ENCODE measurements at places on chromosomes 12 and 14.
A peak's percentile ranks its signal among the peaks of the same experiment; 100 is the strongest.

GRCh38 chr12:39672976-39673375 is 53.4 kb upstream of the ABCD2 start:
- no peak for DNase-seq

DNA sequence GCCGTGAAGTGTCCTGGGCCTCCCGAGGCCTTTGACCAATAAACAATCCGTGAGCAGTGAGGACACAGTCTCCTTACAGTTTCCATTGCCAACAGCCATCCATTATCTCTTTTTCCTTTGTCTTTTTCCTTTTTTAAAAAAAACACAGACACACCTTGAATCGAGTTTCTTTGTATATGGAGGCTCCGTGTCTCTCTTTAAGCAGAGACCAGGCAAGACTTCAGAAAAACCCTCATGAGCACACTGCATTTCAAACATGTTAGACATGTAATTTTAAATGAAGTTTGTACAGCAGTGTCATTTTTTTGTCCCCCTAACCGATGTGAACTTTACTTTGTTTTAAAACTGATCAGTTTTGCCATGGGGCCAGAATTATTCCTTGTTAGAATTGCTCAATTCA is 111.1 kb downstream of the SPTSSA start:
- DNase-seq, result no peak

- no peak for DNase-seq
These were observed 285.9 kb downstream of the MDGA2 start for GRCh38 chr14:47389535-47389934.

DNA sequence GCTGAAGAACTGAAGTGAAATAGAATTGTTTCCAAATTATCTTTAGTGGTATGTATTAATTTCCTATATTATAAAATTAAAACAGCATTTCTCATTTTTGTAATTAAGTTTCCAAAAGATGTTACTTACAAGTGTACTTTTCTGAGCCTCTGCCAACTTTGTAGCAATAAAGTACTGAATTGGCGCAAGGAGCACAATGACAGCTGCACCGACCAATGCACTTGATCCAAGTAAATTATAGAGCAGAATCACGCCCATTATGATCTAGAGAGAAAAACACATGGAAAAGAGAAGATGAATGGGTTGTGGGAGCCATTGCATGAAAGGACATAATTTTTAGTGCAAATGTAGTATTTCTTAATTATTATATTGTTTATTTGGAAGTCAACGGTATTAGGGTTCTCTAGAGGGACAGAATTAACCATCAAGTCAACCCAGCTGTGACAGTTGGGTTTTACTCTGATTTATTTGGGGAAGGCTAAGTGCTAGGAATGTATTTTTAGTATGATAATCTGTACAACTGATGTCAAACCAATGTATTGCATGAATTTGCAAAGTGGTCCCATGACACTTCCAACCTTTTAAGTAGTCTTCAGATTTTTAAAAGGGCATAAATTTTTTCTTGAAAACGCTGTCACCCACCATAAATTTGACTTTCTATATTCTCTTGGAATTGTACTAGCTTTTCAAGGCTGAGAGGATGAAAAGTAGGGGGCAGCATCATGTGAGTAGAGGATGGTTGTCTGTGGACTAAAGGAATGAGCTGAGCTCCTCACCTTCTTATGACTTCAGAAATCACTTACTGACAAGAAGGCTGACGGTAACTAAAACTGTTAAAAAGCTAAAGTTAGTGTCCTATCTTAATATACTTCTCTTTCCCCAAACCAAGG is 33.0 kb downstream of the ABCC9 start:
- DNase-seq, result no peak

DNA sequence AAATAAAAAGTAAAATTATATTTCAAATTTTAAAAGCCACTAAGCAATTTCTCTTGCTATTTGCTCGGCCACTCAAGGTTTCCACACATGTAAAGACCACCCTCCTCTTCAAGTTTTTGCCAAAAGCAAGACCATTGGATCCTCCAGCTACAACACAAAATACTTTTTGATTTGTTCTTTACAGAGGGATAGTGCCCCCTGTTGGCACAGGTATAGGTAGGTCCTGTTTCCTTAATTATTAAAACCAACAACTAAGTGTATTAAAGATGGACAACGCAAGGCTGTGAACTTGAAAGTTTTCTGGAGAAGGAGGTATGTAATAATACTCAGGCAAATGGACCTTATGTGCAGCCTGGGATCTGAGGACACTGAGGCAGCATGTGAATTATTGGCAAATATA is 23.8 kb downstream of the ATP6V1D start:
- peak; percentile 16 for DNase-seq

DNA sequence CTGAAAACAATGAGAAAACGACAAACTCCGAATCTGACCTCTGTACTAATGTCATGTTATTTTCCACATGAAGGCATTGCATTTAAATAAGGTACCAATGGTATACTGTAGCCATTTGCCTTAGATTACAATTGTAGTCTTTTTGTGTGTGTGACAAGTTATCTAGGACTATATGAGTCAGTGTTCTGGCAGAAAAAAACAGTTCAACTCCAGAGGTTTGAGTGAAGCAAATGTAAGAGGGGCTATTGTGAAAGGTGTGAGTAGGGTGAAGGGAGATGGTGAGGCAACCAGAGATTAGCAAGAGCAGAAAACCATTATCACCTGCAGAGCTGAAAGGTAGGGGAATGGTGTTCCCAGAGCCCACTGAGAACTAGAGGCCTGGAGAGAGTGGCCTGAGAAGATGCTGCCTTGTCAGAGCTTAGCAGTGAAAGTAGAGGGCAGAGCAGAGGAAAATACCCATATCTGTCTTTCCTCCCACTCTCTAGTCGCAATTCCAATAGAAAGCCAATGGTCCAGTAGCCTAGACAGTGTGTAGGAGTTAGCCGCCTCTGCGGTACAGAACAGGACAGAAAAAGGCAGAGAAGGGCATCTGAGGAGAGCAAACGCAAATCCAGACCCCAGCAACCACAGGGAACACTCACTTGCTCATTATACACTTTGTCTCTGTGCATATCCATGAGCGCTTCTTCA is 112.2 kb downstream of the DYRK2 start:
- DNase-seq, result no peak

DNA sequence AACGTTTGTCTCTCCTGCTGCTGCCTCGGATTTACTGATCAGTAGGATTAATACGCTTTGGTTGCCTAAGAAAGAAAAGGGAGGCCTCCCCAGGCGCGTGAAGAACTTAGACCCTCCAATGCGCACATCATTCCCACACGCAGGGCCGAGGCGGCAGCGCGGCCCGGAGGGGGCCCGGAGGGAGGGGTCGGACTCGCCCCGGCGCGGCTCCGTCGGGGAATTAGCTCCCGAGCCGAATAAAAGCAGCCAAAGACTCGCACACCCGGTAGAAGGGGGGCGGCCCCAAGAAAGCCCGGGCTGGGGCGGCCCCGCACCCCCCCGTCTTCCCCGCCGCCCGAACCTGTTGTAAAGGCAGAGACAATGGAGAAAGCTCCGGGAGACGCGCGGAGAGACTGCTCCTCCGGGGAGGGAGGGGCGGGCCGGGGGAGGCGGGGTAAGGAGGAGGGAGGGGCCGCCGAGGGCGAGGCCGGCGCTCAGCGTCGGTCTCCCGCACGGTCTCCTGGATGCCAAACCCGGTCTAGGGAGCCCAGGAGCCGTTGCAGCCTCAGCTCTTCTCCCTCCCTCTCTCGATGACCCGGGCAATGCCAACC is at the start of gene NELL2:
Gene NELL2 (minus strand): TSS at position 362 of the 590 bp plus-strand sequence. CDS start 446 bp downstream, outside the sequence.
- DNase-seq, result peak; percentile 47

DNA sequence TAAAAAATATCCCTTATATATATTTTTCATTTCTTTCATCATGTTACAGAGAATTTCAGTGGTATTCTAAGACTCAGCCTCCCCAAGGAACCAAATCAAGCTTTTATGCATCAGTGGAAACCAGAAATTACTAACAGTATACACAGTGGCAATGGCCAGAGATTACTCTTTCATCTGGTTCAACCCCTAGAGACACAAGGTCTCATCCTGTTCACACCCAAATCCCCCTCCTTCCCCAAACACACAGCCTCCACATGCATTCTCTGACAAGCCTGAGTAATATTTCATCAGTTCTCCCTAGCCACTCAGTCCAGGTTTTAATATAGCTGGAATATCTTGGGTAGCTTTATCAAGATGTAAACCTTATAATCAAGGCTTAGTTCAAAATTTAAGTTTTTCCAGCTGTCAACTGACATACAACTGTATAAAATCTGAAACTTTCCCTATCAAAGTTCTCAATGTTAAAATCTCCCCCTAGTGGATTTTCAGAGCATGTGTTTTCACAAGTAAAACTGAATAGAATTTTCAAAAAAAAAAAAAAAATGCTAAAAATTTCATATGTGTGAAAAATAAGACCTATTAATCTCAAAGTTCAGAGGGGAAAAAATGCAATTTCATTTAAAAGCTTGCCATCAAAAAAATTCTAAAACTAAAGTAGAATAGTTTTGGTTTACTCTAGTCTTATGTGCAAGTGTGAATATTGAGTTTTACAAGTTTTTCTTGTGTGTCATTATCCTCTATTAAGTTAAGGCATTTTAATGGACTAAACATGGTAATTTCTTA is 10.5 kb upstream of the SSTR1 start:
- DNase-seq, result no peak

- DNase-seq, result peak; percentile 33
These were observed 3.1 kb upstream of the TNS2 start for GRCh38 chr12:53046655-53047220.

DNA sequence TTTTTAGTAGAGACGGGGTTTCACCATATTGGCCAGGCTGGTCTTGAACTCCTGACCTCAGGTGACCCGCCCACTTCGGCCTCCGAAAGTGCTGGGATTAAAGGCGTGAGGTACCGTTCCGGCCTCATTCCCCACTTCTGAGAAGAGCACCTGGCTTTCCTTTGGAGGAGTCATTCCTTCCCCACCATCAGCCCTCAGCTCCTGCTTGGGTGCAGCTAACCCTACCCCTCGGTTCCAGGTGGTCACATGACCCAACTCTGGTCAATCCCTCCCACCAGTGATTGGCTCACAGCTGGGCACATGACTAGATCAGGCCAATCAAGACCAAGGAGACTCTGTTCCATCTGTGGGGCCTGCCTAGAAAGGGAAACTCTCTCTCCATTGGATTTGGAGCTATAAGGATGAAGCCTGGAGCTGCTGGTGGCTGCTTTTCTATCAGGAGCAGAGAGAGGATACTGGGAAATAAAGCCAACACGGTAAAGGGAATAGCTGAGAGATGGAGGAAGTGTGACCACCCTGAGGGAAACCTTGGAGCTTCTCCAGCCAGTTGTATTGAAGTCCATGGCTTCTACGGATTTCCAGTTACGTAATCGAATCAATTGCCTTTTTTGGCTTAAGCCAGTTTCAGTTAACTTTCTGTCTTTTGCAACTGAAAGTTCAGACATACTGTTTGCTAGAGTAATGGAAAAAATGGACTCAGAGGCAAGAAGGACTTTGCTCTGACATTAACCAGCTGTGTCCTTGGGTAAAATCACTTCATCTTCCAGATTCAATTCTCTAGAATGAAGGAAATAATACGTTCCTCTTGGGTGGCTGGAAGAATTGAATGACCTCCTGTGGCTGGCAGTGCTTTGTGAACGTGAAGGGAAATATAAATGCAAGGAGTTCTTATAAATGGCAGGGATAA is 19.7 kb upstream of the IFT81 start:
- no peak for DNase-seq

DNA sequence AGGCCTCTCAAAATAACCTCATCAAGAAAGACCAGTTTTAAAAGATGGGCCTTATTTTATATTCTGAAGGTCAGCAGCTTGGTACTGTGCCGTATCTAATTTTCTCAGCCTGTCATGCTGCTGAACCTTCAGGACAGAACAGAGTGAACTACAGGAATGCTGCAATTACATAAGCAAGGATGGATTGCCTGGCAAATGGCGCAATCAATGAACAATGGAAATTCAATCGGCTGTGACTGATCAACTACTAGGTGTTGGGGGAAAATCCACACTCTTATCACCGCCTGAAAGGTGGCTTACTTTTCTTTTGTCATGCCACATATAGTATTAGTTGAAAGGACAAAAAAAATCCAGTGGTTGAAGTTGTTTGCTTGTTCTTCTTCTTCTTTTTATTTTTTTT is 8.5 kb downstream of the ACSS3 start:
- DNase-seq, result no peak

GRCh38 chr12:13937735-13938134 is 43.7 kb downstream of the GRIN2B start:
- no peak for DNase-seq

DNA sequence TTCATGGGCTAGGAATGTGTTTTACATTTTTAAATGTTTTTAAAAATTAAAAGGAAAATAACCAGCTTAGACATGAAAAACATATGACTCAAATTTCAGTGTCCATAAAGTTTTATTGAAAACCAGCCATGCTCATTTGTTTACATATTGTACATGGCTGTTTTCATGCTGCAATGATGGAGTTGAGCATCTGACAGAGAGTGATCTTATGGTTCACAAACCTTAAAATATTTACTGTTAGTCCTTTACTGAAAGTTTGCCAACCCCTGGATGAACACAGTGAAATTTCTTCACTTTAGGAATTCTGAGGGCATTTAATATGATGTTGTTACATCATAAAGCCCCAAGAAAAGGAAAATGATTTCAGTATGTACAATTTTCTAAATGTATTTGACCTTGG is 16.1 kb downstream of the RASSF9 start:
- no peak for DNase-seq

DNA sequence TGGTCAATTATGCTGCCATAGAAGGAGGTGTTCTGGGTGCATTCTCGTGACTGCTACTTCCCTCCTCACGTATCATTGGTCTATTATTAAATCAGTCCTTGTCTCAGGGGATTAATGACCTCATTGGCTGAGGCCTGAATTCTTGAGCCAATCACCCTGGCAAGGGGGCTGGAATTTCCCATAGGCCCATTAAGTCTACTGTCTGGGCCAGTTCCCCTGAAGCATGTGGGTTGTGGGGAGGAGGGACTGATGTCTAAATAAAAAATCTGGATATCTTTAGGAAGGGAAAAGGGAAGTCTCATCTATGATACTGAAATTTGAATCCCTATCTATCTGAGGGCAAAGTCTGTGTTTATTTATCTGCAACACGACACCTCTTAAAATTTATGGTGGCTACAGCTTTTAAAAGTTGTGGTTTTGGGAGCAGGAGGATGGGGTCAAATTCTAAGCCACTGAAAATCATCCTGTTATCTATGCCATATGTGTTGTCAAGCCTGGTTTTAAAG is 71.9 kb downstream of the DYRK2 start:
- DNase-seq, result no peak

DNA sequence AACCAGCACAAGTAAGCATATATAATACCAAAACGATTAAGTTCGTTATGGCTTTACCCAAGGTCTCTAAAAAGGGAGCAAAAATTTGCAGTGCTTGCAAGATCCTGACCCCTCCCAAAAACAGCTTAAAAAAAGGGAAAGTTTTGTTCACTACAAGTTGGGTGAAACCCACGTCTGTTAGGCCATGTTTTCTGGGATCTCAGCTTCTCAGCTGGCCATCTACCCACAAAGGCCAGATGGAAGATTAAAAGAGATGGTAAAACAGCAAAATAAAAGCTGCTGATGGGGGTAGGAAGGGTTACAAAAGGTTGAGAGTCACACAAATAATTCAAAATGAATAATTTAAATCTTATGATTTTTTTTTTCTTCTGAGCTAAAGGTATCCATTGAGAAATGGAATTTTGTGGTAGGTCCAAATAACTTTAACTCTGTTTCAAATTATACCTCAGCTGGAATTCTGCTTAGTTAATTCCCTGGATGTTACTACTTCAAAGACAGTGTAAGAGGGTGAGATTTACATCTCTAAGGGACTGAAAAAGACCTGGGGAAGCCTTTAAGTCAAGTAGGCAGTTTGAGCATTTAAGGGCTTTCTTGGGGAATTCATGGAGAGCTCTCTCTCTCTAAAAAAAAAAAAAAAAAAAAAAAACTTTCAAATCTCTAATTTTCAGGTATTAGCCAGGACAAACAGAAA is 185.6 kb upstream of the NAV3 start:
- DNase-seq, result no peak

- DNase-seq, result no peak
These were observed 150.9 kb downstream of the MED13L start for GRCh38 chr12:116126610-116127009.
